Retinal pigment epithelial cell (primary cell): ENCODE measurements at places on chromosomes 1 and 21.

GRCh38 chr1:176811511-176812288 is 348.7 kb downstream of the PAPPA2 start:
- no peak for DNase-seq

DNA sequence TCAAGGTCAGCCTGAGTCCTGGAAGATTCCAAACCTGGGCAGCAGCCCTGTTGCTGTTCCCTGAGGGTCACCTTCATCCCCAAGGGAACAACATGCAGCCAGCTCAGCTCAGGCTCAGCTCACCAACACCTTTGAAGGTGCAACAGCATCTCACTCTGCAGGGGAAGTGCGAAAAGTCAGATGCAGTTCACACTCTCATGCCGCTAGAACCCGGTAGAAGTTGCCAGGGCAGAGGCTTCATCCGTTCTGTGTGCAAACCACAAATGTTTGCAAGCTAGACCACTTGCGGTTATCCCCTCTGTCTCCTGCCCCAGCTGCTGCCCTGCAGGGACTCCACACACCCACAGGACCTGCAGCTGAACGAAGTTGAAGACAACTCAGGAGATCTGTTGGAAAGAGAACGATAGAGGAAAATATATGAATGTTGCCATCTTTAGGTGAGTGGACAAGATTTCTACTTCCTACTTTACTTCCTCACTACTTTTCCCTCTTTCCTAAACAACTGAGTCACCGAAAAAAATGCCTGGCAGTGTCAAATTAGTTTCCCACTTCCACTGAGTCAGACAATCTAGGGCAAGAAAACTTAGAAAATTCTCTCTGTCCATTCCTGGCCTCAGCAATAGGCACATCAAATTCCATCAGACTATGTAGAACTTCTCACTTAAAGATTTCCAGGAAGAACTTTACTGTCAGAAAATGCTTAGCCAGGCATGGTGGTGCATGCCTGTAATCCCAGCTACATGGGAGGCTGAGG is 1.8 kb upstream of the FCRL6 start:
- DNase-seq: no peak

- no peak for DNase-seq
Observed at GRCh38 chr1:96473791-96474434, 247.7 kb upstream of the PTBP2 start.

GRCh38 chr21:28789523-28789922 is 203.2 kb downstream of the LTN1 start:
- DNase-seq: no peak

- no peak for DNase-seq
Observed at GRCh38 chr1:184806296-184806721, 51.7 kb upstream of the EDEM3 start.
